LNCaP clone FGC (cell line): ENCODE measurements at places on chromosomes 7 and 10.
A peak's percentile ranks its signal among the peaks of the same experiment; 100 is the strongest.

- no peak for DNase-seq
Measured at GRCh38 chr7:17166824-17167379, 131.6 kb upstream of the AHR start.

- DNase-seq = no peak
Measured at GRCh38 chr10:43050011-43050410, 26.9 kb upstream of the RET start.

- DNase-seq = no peak
Measured at GRCh38 chr7:114460021-114460420, 45.4 kb downstream of the FOXP2 start.

- peak; percentile 26 for DNase-seq
Measured at GRCh38 chr10:20962165-20962564, 65.1 kb upstream of the NEBL start.

- no peak for DNase-seq
Measured at GRCh38 chr10:102752266-102752930, 8.7 kb downstream of the WBP1L start.

DNA sequence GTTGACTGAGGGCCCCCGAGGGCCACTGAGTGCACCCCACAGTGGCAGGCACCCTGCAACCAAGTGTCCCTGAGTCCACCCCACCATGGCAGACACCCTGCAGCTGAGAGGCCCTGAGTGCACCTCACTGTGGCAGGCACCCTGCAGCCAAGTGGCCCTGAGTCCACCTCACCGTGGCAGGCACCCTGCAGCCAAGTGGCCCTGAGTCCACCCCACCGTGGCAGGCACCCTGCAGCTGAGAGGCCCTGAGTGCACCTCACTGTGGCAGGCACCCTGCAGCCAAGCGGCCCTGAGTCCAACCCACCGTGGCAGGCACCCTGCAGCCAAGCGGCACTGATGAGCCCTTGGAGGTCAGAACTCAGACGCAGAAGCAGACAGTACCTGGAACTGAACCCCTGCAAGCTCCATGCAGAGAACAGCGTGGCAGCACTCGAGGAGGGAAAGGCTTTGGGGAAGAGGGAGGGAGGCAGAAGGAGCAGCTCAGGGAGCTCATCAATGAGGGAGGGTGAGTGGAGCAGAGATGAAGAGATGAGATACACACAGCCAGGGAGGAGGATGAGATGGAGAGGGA lies 156.5 kb downstream of the WDR37 start:
- DNase-seq = no peak

DNA sequence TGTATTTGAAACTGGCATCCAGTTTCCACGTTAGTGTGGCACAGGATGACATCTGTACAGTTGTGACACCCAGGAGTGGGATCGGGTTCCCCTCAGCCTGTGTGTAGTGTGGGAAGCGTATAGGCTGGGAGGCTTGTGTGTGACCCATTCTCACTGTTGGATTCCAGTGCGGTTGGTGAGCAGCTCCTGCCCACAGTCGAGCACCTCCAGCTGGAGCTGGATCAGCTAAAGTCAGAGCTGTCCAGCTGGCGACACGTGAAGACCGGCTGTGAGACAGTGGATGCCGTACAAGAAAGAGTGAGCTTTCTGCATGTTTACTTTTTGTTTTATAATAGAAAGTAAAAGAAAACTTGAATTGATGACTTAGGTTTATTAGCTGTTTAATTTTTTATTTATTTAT lies 18.7 kb upstream of the GET4 start:
- DNase-seq = no peak

- DNase-seq = no peak
Measured at GRCh38 chr10:31745612-31746376, 182.8 kb downstream of the ARHGAP12 start.

- no peak for DNase-seq
Measured at GRCh38 chr7:1372671-1373379, 86.4 kb downstream of the MICALL2 start.
